ENCODE measurements at places on chromosomes 6 and 20.
A peak's percentile ranks its signal among the peaks of the same experiment; 100 is the strongest.

- DNase-seq, result peak; percentile 12
Measured at GRCh38 chr6:10719296-10719963, 3.4 kb upstream of the TMEM14C start.

DNA sequence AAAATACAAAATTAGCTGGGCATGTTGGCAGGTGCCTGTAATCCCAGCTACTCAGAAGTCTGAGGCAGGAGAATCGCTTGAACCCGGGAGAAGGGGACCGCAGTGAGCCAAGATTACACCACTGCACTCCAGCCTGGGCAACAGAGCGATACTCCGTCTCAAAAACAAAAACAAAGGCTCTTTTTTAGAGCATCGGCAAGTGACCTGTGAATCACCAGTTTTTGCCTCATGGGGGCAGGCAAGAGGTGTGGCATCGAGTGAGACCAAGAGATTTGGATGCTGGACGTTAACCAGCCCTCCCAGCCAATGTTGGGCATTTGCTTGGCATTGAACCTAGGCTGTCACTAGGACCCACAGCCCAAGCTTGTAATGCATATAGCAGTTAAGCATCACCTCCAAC lies 14.6 kb upstream of the CDK5RAP1 start:
- no peak for DNase-seq

DNA sequence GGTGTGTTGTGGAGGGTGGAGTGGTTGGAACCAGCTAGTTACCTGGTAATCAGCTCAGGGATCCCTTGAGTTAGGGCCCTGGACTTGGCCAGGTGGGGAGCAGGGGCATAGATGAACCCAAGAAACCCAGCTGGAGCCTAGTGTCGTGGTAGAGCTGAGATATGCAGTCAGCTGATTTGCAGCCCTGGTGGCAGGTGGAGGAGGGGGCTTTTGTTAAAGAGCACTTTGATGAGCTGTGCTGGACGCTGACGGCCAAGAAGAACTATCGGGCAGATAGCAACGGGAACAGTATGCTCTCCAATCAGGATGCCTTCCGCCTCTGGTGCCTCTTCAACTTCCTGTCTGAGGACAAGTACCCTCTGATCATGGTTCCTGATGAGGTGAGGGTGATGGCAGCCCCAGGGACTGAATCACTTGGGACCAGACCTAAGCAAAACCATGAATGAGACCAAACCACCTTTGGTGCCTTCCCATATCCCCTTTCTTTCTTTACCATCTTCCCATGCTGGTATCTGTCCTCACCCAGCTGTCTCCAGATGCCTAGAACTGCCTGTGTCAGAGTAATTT lies 12.7 kb downstream of the DEF6 start:
- DNase-seq, result peak; percentile 21

DNA sequence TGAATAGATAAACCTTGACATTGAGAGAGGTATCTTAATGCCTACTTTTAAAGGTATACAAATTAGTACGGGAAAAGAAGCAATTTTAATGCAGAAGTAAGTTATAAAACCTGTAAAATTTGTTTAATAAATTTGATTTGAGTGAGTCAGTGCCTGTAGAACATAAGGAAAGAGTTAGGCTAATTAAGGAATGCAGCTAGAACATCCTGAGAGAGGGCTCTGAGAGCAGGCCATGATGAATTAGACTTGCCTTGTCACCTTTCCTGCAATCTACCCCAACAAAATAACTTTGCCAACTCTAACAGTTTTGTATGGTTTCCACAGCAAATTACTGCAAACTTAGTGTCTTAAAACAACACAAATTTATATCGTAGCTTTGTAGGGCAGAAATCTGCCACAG lies 700.8 kb downstream of the RFPL4B start:
- DNase-seq, result no peak

DNA sequence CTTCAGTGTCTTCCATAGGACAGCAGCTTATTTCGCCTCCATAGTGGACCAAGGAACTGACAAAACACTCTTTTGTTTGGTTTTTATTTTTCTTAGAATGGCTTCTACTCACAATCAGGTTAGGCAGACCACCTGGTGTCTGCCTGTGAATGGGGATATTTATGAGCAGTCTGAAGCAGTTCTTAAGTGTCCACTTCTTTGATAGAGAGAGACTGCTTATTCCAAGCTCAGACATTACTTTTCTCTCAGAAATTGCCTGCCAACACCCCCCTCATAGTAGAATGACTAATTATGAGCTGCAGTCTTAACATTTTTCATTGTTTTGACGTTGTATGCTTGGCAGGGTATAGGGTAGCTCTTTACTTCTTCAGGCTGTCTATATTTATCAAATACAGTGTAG lies 174.7 kb downstream of the ZFAND3 start:
- no peak for DNase-seq

- peak; percentile 18 for DNase-seq
Measured at GRCh38 chr6:42727087-42727611, 4.8 kb upstream of the PRPH2 start.

DNA sequence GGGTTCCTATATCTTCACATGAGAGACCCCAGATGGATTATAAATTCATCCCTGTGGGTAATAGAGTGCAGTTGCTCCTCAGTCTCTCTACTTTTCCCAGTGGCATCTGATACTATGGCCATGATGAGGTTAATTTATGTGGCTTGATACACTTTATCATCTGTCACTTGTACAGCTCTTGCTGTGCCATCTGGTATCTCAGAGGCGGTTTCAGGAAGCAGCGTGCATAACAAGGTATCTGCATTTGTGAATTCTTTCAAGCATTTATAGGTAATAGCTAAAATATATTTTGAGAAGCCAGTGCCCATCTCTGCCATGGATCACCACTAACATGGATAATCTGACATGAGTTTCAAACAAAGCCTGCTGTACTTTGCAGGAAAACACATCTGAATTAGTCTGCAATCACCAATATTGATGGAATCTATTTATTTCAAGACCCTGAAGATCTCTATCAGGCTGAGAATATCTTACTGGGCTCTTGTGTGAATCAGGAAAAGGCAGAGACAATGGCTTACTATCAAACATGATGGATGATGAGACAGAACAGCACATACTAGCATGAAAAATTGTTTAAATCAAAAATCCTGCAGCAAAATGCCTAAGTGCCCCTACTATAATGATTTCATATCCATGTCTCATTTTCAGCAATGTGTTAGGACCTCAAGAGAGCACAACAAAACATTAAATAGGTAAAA lies 548.7 kb upstream of the MAP3K7 start:
- no peak for DNase-seq

GRCh38 chr6:154367336-154367735 lies 10.7 kb upstream of the IPCEF1 start:
- peak; percentile 46 for DNase-seq

- peak; percentile 43 for DNase-seq
Measured at GRCh38 chr6:11412011-11412424, 125.5 kb upstream of the TMEM170B start.

GRCh38 chr6:121305957-121306607 lies 28.2 kb downstream of the TBC1D32 start:
- DNase-seq, result peak; percentile 31

DNA sequence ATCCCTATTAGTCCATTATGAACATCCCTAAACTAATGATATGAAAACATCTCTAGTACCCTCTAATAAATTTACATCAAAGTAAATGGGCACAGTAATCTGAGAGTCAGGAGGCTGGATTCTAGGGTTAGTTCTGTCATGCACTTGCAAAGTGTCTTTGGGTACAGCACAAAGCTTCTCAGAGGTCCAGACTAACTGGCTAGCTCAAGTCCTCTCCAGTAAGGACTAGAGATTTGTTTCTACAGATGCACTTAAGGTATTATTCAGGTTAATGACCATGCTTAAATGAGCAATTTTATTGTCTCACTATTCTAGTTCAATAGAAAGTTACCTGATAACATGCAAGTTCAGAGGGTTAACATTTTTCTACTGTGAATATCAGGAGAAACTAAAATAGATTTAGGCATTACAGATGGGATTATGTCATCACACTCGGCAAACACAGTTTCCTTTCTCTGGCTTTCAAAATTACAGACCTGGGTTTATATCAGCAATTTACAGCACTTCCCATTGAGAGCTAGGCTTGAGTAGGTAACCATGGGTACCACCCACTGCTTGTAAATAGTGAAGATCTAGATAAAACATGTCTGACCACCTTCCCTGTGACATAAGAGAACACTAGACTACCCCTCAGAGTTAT lies 402.9 kb upstream of the RUNX2 start:
- DNase-seq, result peak; percentile 44

GRCh38 chr6:54717849-54718455 lies 128.6 kb upstream of the FAM83B start:
- peak; percentile 78 for DNase-seq

DNA sequence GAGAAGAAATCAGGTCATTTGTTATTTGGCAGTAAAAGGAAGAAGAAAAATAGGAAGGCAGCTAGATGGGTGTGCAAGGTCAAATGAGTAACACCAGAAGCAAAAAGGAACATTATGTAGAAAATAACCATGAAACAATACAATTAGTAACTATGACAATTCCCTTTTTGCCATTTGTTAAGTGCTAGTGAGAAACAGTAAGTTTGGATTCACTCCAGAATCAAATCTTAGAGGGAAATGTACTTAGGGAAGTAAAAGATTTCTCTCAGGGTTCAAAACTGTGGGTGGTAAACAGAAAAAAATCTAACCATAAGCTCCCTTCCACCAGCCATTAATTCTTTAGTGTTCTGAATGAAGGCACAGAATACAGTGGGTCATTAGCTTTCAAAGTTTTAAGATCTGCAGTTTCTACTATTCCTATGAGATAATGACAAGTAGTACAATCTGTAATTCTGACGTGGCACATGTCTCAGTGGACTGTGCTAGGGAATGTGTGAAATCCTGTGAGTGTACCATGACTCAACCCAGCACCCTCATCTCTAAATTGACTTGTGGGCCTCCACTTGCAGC lies 17.1 kb downstream of the REPS1 start:
- peak; percentile 81 for DNase-seq

GRCh38 chr20:1345030-1345755 lies 16.3 kb upstream of the SDCBP2 start:
- DNase-seq, result no peak

GRCh38 chr6:11043378-11043960 lies 636 bp downstream of the ELOVL2 start:
- DNase-seq, result no peak

- no peak for DNase-seq
Measured at GRCh38 chr20:32167552-32167951, 40.0 kb downstream of the PLAGL2 start.

DNA sequence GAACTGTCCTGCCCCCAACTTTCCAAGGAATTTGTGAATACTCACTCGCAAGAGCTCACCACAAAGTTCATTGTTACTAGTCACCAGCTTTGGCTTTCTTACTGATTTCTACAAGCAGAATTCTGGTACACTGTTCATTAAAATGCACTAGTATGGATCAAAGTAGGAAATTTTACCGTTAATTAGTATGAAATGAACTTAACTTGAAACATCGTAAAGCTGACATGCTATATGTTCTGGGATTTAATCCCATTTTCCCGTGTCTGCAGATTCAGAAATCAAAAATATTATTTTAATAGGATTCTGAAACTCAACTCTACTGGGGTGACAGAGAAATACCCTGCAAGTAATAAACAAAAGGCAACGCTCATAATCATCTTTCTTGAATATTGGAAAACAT lies 399.3 kb downstream of the DOK5 start:
- DNase-seq, result no peak

DNA sequence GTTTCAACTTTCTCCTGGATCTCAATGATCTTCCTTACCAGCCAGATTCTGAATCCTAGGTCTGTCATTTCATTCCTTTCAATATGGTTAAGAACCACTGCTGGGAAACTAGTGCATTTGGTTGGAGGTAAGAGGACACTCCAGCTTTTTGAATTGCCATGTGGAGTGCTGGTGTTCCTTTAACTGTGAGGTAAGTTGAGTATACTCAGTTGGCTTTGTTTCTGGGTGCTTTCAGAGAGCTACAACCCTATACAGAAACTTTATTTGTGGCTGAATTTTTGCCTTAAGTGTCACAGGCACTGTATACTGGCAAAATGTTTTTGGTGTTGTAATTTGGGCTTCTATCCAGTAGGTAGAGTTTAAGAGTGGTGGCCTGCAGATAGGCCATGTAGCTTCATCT lies 175.8 kb downstream of the TBC1D32 start:
- DNase-seq, result no peak
